CD14-positive monocyte (primary cell): ENCODE measurements at places on chromosomes 1 and 21.

DNA sequence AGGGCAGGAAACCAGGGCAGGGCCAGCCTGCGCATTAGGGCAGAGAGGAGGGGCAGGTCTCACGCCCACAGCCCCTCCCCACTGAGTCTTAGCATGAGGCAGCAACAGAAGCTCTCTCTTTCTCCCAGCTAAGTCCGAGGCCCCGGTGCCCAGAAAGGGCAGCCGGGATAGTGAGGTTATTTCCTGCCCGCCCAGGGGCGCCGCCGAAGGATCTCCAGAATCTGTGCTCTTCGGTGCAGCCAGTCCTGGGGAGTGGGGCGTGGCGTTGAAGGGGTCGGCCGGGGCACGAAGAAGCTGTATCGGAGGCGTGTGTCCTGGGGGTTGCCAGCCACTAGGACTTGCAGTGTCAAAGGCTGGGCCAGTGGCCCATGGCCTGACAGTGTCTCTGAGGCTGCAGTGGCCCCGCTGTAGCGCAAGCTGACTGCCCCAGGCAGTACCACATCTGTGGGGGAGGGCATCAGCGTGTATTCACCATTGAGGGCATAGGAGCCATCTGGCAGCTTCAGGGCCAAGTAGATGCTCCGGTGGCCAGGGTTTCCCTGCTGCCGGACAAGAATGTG lies 7.8 kb downstream of the ADAMTS4 start:
- DNase-seq: no peak

GRCh38 chr21:38959692-38960061 lies 153.9 kb downstream of the ETS2 start:
- DNase-seq: no peak

DNA sequence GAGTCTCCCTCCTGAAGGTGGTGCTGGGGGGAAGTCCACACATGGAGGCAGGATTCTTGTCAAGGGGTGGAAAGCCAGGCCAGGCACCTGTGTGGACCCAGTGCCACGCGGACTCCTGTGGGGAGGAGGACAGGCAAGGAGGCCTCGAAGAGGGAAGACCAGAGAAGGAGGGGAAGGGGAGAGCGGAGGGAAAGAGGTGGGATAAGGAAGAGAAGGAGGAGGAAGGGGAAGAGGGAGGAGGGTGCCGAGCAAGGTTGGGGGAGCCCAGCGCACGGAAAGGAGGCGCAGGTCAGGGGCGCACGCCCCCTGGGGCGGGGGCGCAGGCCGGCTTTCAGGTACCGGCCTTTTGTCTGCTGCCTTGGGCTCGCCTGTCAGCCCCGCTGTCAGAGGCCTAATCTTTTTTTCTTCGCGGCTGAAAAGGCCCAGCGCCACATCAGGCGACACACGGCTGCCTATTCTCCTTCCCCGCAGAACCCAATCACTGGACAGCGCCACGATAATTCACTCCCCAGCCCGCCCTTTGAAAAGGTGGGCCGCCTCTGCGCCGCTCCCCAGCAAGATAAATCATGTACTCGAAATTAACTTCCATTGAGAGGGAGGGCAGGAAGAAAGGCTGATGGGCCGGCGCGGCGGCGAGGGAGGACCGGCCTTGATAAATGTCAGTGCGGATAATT lies 42.5 kb downstream of the PRDM16 start:
- DNase-seq: no peak

DNA sequence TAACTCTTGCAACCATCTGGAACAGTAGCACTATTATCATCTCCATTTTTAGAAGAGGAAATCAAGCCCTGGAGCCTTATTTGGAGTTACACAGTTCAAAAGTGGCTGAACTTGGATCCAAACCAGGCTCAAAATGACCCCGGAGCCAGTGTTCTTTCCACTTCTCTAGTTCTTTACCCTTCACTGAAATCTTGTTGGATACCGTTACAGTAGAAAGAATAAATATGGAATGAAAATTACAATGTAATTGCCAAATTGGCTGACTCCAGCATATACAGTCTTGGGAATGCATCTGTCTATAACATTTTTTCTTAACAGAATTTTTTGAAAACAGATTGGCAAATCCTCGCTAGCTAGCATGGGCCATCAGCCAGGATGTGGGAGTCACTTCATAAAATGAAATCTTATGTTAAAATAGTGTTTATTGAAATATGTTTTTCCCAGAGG lies 261.4 kb downstream of the CTH start:
- no peak for DNase-seq

GRCh38 chr1:13761883-13762282 lies 61.9 kb downstream of the PRDM2 start:
- DNase-seq: no peak

GRCh38 chr1:54922921-54923421 lies 36.0 kb upstream of the DHCR24 start:
- no peak for DNase-seq

DNA sequence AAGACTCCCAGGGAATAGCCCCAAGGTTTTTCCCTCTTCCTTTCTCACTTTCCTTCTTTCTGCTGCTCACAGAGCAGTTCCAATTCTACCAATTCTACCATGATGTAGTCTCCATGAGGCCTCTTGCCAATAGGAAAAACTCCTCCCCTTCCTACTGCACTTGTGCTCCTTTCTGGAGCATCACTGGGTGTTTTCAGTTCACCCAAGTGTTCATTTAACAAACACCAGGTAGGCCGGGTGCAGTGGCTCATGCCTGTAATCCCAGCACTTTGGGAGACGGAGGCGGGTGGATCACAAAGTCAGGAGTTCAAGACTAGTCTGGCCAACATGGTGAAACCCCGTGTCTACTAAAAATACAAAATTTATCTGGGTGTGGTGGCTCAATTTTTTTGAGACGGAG lies 26.6 kb upstream of the H3-3A start:
- DNase-seq: no peak

DNA sequence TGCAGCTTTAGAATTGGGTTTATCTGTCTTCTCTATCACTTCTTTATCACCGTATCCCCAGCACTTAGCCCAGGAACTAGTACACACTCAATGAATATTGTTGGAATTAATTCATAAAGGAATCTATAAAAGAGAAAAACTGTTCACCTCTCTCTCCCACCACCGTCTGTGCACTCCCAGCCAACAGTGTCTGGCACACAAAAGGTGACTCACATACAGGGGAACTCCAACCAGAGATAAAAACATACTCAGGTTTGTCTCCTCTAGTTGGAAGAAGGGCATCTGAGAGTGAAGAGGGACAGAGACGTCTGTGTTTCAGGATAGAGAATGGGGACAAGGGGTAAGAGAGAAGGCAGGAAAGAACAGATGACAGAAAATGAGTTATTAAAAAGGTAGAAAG lies 10.0 kb downstream of the ITLN1 start:
- no peak for DNase-seq

DNA sequence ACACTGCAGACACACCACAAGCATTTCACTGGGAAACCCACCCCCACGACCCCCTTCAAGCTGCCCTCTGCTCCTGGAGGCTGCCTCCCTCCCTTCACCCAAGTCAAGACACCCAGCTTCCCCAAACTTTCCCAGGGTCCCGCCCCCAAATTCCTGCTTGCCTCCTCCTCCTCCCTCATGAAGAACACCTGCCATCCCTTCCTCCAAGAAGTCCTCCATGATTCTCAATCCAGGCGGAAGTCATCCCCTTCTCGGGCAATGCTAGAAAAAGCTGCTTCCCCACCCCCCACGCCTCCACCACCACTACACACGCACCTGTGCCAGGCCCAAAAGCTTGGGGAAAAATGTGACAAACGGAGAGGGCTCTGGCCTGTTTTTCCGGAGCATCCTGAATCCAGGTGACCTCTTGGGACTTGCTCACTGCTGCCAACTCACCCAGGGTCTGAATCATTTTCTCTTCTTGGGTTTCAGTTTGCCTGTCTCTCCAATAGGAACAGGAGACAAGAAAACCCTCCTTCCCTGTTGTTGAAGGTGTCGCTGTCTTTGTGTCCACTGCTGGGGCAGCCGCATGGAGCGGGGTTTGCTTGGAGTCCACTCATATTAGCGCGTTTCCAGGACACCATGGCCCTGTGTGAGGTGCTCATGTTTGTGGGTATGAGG lies 101.0 kb upstream of the CASZ1 start:
- DNase-seq: no peak

- DNase-seq: no peak
These were observed 17.2 kb downstream of the SPOCD1 start for GRCh38 chr1:31798433-31799195.

- no peak for DNase-seq
These were observed 48.1 kb downstream of the PHC2 start for GRCh38 chr1:33382661-33383415.

GRCh38 chr1:88985032-88985431 lies 7.4 kb downstream of the KYAT3 start:
- no peak for DNase-seq

- no peak for DNase-seq
These were observed 346.9 kb downstream of the PBX1 start for GRCh38 chr1:164905869-164906268.

DNA sequence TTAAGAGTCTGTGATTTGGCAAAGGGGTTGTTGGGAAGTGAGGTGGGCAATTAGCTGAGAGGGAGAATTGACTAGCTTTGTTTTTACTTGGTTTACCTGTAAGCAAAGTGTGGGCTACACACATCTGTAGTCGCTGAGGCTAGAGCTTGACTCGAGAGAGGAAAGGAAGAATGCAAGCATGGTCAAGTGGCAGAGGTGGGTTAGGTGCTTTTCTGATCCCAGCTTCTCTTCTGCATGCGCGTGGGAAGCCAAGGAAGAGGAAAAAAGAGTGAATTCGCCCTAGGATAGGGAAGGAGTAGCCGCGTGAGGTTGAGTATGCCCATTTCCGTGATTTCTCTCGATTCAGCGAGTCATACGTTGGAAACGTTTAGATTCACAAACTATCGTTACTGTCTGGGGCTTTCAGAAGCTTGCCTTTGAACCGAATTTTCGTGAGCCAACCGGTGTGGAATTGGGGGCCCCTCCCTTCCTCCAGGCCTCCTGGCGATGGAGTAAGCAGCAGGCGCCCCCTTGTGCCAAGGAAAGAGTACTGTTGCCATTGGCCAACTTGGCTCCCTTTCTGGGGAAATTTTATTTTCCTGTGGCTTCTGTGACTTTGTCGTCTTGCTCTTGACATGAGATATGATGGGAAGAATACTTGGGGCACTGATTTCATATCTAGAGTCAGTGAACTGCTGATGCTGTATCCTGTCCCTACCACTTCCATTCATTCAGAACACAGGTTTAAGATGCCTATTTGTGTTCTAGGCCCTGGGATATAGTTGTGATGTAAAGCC lies 1.3 kb downstream of the PIGV start:
- DNase-seq: peak; percentile 81

DNA sequence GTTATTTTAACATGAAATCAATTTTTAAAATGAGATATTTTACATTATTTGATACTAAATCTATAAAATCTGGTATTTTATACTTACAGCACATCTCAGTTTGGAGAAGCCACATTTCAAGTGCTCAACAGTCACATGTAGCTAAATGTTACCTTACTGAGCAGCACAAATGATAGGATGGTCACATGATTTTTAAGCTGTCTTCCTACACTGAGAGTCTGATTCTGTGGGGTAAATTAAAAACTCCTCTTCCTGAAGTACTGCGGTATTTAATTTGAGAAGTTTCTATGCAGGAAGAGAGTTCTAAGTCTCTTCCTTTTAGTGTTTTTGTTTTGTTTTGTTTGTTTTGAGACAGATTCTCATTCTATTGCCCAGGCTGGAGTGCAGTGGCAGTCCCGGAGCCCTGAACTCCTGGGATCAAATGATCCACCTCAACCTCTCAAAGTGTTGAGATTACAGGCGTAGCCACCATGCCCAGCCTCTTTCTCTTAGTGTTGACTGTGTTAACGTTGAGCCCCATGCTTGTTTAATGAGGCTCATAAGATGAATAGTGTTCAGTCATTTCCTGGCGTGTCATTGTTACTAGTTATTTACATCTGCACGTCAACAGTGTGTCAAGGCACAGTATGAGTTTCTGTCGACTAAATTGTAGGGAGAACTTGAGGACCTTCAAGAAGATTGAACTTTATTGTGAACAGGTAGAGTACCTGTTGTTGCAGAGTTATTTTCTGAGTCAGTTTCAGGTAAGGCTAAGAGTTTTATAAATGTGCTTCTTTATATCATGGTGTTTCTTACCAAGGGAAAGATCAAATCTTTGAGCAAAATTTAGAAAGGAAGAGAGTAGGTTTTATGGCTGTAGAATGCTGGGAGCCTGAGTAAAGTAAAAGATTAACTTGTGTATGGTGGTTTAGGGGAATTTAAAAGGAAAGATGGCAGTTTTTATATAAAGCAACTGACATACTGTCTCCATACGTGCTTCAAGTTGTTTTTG lies 3.3 kb downstream of the CNST start:
- DNase-seq: peak; percentile 74

DNA sequence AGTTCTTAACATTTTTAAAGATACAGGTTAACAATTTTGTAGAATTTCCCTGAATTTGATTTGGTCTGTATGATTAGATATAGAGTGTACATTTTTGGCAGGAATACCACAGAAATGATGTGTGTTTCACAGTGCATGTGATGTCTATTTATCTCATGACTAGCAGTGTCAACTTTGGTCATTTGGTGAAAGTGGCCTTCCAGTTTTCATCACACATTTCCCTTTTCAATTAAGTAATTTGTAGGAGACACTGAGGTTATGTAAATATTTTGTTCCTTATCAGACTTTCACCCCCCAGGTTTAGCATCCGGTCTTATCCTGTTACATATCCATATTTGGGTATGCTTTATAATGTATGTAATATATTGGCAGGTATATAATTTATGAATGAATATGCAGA lies 41.8 kb downstream of the MAP3K7CL start:
- DNase-seq: no peak

DNA sequence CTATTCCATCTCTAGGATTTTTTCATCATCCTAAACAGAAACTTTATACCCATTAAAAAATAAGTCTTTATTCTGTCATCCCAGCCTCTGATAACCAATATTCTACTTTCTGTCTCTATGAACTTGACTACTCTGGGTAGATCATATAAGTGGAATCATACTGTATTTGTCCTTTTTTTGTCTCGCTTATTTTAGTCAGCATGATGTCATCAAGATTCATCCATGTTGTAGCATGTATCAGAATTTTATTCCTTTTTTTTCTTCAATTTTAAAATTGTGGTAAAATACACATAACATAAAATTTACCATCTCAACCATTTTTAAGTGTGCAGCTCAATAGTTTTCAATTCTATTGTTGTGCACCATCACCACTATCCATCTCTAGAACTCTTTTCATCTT lies 90.0 kb downstream of the SYT14 start:
- no peak for DNase-seq

GRCh38 chr1:192951691-192952460 lies 107.3 kb downstream of the UCHL5 start:
- DNase-seq: peak; percentile 88

DNA sequence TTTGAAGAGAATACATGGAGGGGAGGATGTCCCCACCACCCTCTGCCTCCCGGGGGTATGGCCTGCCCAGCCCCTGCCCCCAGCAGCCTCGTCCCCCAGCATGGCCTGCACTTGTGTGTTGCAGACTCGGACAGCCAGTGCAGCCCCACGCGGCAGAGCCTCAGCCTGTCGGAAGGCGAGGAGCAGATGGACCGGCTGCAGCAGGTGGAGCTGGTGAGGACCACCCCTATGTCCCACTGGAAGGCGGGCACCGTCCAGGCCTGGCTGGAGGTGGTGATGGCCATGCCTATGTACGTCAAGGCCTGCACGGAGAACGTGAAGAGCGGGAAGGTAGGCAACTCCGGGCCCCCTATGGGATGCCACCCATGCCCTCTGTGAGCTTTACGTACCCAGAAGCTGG lies 59.5 kb upstream of the TMEM51 start:
- no peak for DNase-seq
